ENCODE measurements at places on chromosomes 2 and 18.

GRCh38 chr2:99770876-99771275 lies 281.1 kb upstream of the REV1 start:
- DNase-seq = no peak

DNA sequence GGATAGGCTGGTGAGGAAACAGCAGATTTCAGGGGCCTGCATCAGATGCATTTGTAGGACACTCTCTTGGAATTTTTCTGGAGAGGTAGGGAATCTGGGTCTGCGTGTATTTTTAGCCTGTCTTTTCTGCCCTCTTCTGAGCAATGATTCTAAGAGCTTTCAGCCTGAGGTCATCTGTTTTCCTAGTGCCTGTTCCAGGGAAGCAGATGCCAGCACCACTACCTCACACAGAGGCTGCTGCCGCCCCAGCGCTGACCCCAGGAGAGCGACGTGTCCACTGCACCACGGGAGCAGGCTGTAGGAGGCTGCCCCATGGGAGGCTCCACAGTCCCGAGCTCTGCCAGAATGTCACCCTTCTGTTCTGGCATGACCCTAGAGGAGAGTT lies 316.5 kb downstream of the CYP26B1 start:
- peak; percentile 53 for DNase-seq

GRCh38 chr2:154699575-154699930 lies 1.1 kb downstream of the KCNJ3 start:
- DNase-seq = no peak

GRCh38 chr2:76668279-76668678 lies 853.9 kb downstream of the LRRTM4 start:
- no peak for DNase-seq

GRCh38 chr2:9984217-9984739 lies 32.8 kb downstream of the GRHL1 start:
- no peak for DNase-seq

GRCh38 chr2:64602436-64602835 lies 51.3 kb downstream of the SERTAD2 start:
- no peak for DNase-seq

GRCh38 chr2:25690058-25690457 lies 16.7 kb upstream of the DTNB start:
- peak; percentile 25 for DNase-seq

DNA sequence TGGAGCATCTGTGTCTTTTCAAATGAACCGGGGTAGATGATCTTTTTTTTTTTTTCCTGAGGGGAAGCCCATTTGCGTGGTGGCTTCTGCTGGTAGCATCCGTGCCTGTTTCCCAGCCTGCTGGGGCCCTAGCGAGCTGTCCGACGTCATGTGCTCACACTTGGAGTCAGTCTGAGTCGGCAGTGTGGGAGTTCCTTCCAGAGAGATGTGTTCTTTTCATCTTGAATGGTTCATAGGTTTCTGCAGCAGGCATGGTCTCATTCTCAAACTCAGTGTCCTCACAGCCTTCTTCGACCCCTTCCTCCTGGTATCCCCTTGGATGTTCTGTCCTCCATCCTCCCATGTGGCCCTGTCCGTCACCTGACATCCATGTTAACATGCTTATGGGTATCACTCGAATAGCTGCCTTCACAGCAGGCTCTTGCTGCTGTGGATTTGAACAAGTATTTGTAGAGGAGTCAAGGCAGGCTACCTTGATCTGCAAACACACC lies 51.0 kb downstream of the LDLRAD4 start:
- DNase-seq = peak; percentile 72

- no peak for DNase-seq
These were observed 22.9 kb upstream of the ASB1 start for GRCh38 chr2:238403632-238404405.

- DNase-seq = no peak
These were observed 46.7 kb downstream of the RPL37A start for GRCh38 chr2:216545359-216545758.

GRCh38 chr2:28357055-28357454 lies 35.6 kb upstream of the FOSL2 start:
- no peak for DNase-seq

- no peak for DNase-seq
These were observed 150.1 kb upstream of the CTAGE1 start for GRCh38 chr18:22567794-22568193.

DNA sequence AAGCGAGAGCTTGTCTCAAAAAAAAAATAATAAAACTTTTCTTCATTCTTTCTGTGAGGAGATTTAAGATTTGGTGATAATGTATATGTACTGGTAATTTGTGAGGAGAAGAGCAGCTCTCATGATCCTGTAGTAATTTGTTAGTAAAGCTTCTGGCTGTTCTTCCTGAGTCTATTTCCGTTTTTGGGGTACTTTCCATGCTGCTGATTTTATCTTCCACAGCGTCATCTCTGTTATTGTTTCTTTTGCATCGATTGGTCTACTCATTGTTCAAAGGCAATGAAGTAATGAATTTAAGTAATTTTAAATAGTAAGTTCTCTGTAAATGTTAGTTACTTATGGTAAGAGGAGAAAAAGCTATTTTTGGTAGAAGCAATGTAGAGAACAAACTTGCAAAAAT lies 12.0 kb downstream of the NDUFAF7 start:
- DNase-seq = no peak

- DNase-seq = no peak
These were observed 278.7 kb downstream of the GULP1 start for GRCh38 chr2:188570370-188570769.

DNA sequence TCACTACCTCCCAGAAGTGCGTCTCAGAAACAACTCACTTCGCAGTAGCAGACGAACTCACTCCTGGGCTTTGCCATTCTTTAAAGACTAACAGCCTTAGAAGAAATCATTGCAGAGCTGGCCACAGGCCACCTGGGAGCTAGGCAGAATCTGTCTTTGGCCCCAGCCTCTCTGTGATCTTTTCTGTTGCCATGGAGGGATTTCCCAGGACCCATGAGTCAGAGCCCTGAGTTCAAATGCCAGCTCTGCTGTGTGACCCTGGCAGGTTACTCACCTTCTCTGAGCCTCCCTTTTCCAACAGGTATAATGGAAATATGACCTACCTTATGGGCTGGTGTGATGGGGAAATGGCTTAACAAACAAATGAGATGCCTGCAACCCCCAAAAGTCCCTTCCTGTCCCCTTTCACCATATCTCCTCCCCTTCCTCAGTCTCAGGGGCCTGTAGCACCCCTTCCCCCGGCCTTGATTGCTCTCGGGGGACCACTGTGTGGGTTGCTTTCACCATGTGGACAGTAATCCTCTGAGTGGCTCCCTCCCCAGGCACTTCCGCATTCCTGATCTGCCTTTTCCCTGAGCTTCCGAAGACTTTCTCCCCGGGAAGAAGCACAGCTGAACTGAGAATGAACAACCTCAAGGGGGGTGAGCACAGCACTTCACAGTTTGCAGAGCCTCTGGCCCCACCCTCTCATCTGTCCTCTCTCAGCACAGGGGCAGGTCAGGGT lies 34.0 kb upstream of the SLC66A3 start:
- no peak for DNase-seq

GRCh38 chr2:42768706-42769256 lies 4.8 kb upstream of the OXER1 start:
- no peak for DNase-seq

Measured in stomach (tissue), 19 donors.